ENCODE measurements at places on chromosomes 7 and 10.

GRCh38 chr7:157271991-157272324, 64.8 kb upstream of the DNAJB6 start:
- peak; percentile 99 for DNase-seq

DNA sequence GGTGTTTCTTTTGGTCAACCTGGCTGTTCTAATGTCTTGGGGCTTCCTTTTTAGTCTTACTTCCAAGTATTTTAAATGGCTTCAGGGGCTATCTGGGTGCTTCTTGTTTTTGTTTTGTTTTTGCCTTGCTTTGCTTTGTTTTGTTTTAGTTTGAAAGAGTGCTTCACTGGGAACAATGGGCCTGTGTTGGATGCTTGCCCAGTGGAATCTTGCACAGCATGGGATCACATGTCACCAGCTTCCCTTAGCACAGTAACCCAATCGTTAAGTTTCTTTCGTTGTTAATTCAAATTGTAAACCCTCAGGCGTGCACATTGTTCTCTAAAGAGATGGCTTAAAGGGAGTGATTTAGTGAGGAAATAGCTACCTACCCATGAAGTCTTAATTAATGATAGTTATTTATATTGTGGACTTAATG, 8.9 kb downstream of the COL17A1 start:
- DNase-seq = no peak

GRCh38 chr10:112605063-112605462, 158.0 kb downstream of the VTI1A start:
- no peak for DNase-seq

DNA sequence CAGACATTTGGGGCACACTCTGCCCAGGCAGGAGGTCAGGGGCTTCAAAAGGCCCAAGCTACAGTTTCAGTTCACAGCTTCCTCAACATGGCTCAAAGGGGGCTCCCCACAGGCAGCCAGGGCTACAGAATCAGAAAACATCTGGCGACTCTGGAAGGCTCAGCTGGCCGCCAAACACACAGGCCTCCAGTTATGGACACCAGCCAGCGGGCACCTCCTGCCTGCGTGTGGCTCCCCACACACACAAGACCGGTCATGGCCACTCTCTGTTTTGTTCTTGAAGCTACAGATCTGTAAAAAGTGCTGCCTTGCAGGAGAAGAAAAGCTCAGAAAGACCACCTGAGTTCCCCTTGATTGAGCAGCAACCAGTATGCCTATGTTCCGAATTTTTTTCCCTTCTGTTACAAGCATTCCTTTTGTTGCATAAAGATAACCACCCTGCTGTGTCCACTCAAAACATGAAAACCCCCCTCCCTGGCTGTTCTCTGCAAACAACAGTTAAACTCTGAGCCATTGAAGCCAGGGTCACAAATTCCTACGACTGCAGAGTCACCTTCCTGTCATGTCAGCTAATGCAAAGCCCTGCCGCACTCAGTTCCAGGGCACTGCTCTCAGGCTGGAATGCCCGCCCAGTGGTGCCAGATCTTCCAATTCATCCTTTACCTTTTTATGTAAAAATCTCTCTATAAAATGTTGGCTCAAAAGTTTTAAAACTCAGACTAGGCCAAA, 33.6 kb downstream of the VSTM4 start:
- no peak for DNase-seq

- DNase-seq = no peak
These were observed 16.8 kb downstream of the VSIR start for GRCh38 chr10:71756311-71757191.

DNA sequence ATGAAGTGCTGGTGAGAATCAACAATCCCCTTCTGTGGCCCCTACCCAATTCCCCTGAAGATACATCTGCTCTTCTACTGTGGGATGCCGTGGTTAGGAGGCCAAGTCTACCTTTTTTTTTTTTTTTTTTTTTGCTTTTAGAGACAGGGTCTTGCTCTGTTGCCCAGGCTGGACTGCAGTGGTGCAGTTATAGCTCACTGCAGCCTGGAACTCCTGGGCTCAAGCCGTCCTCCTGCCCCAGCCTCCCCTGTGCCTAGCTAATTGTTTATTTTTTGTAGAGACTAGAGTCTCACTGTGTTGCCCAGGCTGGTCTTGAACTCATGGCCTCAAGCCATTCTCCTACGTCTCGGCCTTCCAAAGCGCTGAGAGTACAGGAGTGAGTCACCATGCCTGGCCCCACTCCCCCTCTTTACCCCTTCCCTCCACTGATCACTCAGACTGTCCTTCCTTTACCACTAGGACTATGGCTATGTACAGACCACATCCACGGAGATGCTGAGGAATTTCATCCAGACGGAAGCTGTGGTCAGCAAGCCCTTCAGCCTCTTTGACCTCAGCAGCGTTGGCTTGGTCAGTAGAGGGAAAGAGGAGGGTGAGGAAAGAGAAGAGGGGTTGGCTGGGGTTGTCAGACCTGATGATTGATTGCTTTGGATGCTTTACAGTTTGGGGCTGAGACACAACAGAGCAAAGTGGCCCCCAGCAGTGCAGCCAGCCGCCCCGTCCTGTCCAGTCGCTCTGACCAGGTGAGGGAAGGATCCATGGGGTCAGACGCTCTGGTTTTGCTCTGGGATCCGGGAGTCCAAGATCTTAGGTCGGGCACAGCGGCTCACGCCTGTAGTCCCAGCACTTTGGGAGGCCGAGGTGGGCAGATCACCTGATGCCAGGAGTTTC, 1.8 kb downstream of the AP4M1 start:
- DNase-seq = peak; percentile 92

DNA sequence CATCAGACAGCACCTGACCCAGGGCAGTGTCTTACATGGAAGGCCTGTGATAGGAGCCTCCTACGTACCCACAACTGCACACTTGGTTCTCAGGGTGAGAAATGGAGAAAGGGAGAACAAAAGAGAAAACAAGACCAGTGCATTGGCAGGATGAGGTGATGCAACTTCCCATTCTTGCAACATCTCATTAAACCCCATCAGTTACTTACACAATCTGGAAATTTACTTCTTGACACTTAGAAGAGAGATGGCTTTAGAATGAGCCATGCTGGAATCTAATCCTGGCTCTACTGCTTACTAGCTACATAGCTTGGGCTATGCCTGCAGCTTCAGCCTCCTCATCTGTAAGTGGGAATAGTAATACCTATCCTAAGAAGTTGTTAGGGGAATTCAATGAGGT, 391.7 kb downstream of the KCNMA1 start:
- DNase-seq = no peak

- DNase-seq = no peak
These were observed 14.8 kb downstream of the ZNF33A start for GRCh38 chr10:38025283-38025682.
